ENCODE measurements at places on chromosomes 6 and 20.

DNA sequence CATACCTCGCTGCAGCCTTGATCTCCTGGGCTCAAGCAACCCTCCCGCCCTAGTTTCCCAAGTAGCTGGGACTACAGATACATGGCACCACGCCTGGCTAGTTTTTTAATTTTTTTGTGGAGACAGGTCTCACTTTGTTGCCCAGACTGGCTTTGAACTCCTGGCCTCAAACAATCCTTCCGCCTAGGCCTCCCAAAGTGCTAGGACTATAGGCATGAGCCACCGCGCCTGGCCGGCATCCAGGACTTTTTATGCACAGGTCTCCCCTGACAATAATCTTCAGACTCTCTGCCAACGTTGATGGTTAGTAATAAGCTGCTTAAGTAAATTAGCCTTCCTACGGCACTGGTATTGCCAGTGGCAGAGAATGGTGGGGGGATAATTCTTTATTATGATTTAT, 110.5 kb upstream of the MTHFD1L start:
- no peak for DNase-seq

DNA sequence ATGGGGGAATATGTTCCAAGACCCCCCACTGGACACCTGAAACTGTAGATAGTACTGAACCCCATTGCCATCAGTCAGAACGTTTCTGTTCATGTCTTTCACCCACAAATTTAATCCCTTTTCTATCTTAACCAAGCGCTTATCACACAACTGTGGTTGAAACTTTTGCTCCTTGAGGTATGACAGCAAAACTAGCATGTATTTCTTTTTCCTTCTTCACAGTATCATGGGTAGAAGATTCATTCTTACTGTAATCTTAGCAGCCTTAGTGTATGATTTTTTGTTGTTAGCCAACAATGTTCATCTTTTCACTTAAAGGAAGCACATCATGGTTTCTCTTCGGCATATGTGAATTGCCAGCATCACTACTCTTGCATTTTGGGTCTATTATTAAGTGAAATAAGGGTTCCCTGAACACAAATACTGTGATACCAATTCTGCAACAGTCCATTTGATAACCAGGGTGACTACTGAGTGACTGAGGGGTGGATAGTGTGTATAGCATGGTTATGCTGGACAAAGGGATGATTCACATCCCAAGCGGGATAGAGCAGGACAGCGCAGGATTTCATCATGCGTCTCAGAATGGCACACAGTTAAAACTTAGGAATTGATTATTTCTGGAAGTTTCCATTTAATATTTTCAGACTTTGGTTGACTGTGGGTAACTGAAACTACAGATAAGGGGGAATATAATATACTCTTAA, 41.8 kb downstream of the KCNS1 start:
- DNase-seq = no peak

DNA sequence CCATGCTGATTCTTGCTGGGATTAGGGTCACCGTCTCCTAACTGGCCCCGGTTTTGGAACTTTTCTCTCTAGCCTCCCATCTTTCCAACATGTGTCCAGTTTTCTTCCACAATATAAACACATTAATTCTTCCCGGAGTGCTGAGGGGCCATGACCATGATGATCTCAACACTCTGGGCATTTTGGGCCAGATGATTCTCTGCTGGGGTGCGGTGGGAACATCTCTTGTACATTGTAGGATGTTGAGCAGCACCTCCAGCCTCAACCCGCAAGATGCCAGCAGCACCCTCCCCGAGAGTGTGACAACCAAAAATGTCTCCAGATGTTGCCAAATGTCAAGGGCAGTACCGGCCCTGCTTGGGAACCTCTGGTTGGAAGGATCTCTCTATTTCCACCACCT, 164.8 kb downstream of the TFAP2C start:
- no peak for DNase-seq

DNA sequence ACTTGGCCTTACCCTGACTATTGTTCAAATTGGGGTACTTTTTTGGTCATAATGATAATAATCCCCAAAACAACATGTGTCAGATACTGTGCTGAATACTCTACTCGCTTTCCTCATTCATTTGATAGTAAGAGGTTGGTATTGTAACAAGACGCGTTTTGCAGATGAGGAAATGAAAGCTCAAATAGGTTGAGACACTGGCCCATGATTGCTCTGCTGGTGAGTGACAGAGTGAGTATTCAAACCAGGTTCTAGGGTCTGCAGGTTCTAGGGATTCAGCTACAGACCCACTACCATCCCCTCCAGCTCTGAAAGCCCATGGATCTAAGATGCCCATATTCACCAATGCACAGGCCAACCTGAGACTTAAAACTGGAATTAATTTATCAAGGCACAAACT, 1.3 kb upstream of the ENPP4 start:
- DNase-seq = no peak

DNA sequence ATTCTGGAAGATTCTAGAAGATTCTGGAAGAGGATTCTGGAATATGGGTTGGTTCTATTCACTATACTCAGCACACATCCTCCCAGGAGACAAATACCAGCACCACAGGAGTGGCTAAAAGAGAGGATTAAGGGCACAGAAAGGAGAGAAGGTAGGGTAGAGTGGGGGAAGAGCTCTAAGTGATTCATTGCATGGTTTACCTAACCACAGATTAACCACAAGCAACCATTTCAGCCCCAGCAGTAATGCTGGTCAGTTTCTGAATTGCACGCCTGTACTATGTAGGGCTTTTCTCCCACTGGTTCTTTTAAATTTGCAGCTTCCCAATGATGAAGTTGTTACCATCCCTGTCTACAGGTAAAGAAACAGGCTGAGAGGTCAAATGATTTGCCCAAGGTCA, 192.7 kb upstream of the PMEPA1 start:
- no peak for DNase-seq

DNA sequence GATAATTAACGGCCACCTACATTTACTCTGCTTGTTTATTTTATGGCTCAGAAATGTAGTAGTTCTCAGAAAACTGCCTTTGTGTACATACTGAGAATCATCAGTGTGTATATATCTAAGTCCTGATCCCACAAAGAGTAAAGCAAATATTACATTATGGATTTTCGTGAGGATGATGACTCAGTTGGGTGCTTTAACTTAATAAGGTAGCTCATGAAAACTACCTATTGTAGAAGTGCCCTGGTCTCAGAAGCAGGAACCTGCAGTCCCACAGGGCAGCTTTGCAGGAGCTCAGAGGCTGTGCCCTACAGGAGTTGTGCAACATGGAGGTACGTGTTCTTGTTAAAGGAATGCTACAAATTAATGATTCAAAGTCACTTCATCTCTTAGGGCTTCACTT, 108.2 kb downstream of the PLG start:
- no peak for DNase-seq

GRCh38 chr20:20407891-20408805, 40.2 kb downstream of the INSM1 start:
- peak; percentile 7 for DNase-seq

GRCh38 chr20:35066194-35066593, 26.4 kb downstream of the TRPC4AP start:
- DNase-seq = no peak

DNA sequence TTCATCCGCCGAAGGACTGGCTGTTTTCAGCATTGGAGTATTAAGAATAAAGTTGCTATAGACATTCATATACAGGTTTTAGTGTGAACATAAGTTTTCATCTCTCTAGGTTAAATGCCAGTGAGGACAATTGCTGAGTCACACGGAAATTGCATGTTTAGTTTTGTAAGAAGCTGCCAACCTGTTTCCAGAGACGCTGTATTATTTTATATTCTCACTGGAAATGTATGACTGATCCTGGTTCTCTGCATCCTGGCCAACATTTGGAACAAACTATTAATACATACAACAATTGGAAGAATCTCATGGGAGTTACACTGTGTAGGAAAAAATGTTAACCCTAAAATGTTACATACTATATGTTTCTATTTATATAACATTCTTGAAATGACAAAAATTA, 16.7 kb upstream of the TGM6 start:
- DNase-seq = no peak

DNA sequence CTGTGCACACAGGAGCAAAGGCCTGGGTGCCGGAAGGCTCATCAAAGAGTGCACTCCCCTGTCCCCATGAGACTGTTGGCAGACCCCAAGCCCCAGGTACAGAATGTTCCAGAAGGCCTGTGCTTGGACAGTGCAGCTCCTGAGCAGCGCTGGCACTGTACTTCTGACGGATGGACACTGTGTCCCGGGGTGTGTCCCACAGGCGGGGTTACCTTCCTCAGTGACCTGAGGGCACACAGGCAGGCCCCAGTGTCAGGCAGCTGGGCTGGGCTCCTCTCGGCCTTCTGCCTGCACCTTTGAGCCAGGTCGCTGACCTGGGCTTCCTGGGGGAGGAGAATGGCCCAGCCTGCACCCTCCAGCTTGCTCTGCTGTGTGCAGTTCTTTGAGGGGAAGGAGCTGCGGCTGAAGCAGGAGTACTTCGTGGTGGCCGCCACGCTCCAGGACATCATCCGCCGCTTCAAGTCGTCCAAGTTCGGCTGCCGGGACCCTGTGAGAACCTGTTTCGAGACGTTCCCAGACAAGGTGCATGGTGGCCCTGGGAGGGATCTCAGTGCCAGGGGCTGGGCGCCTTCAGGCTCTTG, 30.1 kb downstream of the PYGB start:
- DNase-seq = no peak

Data from epithelial cell of proximal tubule (primary cell).